ENCODE measurements at places on chromosomes 1 and 21. TPM values are rescaled to one million over a fixed set of nuclear protein-coding genes. Genes with fewer than 3 reads are reported as not detected.

The SPRR2F gene
- total RNA-seq: not detected

The IKBKE gene
- 4.9 TPM for total RNA-seq

The VCAM1 gene
- total RNA-seq: 8.8 TPM

The OLFML2B gene
- 43.3 TPM for total RNA-seq

The EXOC8 gene
- total RNA-seq: 13.9 TPM

The LCE1E gene
- total RNA-seq: not detected
